ENCODE measurements at places on chromosomes 6 and 20. TPM values are rescaled to one million over a fixed set of nuclear protein-coding genes. Genes with fewer than 3 reads are reported as not detected.

- peaks cover 9% of the 10 kb centered on the region for H3K27me3 ChIP-seq
- no peak overlapping the region for H3K4me3 ChIP-seq
- peaks cover 14% of the 10 kb centered on the region for H3K4me1 ChIP-seq
- DNase-seq, result no peak
- H3K36me3 ChIP-seq, result no peaks in the 10 kb centered on the region
Observed at GRCh38 chr6:14310960-14311359, 193.4 kb downstream of the CD83 start.

- H3K36me3 ChIP-seq, result no peaks in the 10 kb centered on the region
- no peaks in the 10 kb centered on the region for H3K27me3 ChIP-seq
- DNase-seq, result no peak
- H3K4me3 ChIP-seq, result no peak overlapping the region
Observed at GRCh38 chr20:40232756-40233155, 456.3 kb downstream of the MAFB start.

- H3K4me1 ChIP-seq, result no peaks in the 10 kb centered on the region
- H3K27me3 ChIP-seq, result peaks cover 19% of the 10 kb centered on the region
- no peak overlapping the region for H3K27ac ChIP-seq
- H3K36me3 ChIP-seq, result no peaks in the 10 kb centered on the region
Observed at GRCh38 chr20:23869520-23869919, 10.0 kb downstream of the CST5 start.

DNA sequence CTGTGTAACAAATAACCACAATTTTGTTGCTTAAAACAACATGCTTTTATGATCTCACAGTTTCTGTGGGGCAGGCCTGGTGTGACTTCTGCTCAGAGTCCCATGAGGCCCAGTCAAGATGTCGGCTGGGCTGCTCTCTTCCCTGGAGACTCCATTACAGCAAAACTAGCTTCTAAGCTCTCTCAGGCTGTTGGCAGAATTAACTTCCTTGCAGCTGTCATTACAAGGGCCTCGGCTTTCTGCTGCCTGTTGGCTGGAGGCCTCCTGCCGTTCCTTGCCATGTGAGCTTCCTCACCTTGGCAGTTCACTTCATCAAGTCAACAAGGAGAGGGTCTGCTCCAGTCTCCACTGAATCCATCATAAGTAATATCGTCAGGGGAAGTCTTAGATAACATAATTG lies 659.2 kb downstream of the PRKN start:
- H3K4me1 ChIP-seq, result no peaks in the 10 kb centered on the region
- H3K4me3 ChIP-seq, result no peak overlapping the region
- DNase-seq, result no peak
- H3K27ac ChIP-seq, result no peak overlapping the region
- H3K27me3 ChIP-seq, result no peaks in the 10 kb centered on the region
- H3K36me3 ChIP-seq, result no peaks in the 10 kb centered on the region

DNA sequence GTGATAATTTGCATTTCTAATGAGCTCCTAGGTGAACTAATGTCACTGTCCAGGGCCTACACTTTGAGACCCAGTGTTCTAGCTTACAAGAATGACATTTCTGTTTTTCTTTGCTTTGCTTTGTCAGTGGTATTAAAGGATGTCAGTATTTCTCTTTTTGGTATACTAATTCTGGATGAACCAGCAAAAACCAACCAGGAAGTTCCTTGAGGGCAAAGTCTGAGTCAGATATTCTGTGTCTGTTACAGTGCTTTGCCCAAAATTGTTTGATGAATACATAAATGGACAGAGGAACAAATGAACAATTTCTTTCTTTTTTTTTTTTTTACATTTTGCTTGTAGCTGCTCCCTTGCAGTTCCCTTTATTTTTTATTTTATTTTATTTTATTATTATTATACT lies 15.4 kb downstream of the COQ3 start:
- H3K27ac ChIP-seq, result no peak overlapping the region
- no peak for DNase-seq
- H3K36me3 ChIP-seq, result no peaks in the 10 kb centered on the region
- H3K27me3 ChIP-seq, result no peaks in the 10 kb centered on the region
- H3K4me1 ChIP-seq, result peaks cover 2% of the 10 kb centered on the region
- no peak overlapping the region for H3K4me3 ChIP-seq

GRCh38 chr6:27547157-27548075 lies 74.5 kb upstream of the ZNF184 start:
- peaks cover 32% of the 10 kb centered on the region for H3K4me1 ChIP-seq
- no peak overlapping the region for H3K27ac ChIP-seq
- H3K4me3 ChIP-seq, result peak overlapping the region; percentile 55
- peaks cover 13% of the 10 kb centered on the region for H3K36me3 ChIP-seq

DNA sequence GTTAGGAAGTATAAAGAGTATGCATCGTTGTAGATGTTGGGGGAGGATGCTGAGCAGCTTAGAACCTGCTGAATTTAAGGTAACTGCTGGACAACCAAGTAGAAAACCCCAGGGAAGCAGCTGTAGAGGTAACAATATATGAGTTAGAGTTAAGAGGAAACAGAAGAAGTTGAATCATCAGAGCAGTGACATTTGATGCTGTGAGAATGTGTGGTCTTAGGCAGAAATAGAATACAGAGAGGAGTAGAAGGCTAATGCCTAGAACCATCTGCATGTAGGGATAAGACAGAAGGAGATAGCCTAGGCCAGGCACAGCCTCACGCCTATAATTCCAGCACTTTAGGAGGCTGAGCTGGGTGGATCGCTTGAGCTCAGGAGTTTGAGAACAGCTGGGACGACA lies 22.6 kb upstream of the DYNLRB1 start:
- H3K27me3 ChIP-seq, result no peaks in the 10 kb centered on the region
- H3K27ac ChIP-seq, result no peak overlapping the region
- DNase-seq, result no peak
- H3K4me3 ChIP-seq, result no peak overlapping the region

DNA sequence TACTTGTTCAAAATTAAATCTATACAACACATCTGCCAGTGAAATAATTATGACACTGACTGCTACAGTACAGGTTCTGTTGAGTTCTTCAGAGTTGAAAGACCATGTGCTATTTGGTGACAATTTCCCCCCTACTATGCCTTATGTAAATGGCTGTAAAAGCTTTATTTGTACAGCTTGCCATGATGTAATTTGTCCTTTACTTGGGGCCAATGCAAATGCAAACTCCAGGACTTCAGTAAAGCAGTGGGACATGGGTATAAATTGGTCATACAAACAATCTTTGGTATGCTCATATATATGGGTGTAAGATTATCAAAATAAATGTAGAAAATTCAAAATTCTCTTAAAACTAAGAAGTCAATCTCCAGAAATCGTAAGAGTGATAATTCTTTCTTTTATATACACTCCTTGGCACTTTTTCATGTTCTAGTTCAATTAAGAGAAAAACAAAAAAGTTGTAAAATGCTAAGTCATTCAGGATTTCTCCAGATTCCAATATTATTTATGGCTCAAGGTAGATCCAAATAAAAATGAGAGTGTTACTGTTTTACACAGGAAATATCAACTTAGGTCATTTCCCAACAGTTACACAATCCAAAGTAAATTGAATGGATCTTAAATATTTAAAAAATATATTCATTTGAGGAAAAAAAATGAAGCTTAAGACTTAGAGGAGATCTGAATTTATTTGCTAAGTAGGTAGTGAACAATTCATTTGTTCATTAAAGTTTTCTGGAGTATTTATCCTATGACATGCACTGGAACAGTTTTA lies 1310.5 kb upstream of the CITED2 start:
- no peak for DNase-seq
- no peak overlapping the region for H3K4me3 ChIP-seq
- H3K36me3 ChIP-seq, result no peaks in the 10 kb centered on the region
- H3K27ac ChIP-seq, result no peak overlapping the region
- H3K27me3 ChIP-seq, result no peaks in the 10 kb centered on the region
- no peaks in the 10 kb centered on the region for H3K4me1 ChIP-seq

DNA sequence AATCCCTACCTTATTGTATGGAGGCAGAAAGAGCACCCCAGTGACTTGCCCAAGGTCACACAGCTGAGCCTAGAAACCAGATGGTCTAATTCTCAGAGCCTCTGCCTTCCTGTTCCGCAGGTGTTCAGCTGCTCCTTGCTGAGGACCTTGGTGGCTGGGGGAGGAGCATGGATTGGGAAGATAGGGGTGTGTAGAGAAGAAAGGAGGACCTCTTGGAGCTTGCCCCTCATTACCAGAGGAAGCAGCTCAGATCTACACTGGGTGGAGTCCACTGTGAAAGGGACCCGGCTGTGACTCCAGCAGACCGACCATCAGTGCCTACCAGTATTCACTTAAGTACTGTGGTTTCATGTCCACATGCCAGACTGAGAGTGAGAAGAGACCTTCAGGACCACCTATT lies 15.2 kb downstream of the FOXP4 start:
- H3K4me1 ChIP-seq, result peaks cover 29% of the 10 kb centered on the region
- no peak overlapping the region for H3K4me3 ChIP-seq
- DNase-seq, result no peak
- H3K27me3 ChIP-seq, result peaks cover 42% of the 10 kb centered on the region
- peaks cover 8% of the 10 kb centered on the region for H3K36me3 ChIP-seq

- DNase-seq, result no peak
- peaks cover 6% of the 10 kb centered on the region for H3K27me3 ChIP-seq
- no peak overlapping the region for H3K27ac ChIP-seq
- H3K36me3 ChIP-seq, result no peaks in the 10 kb centered on the region
Observed at GRCh38 chr20:58099291-58099935, 129.0 kb downstream of the ANKRD60 start.

- peaks cover 87% of the 10 kb centered on the region for H3K36me3 ChIP-seq
- peak overlapping the region; percentile 20 for H3K27ac ChIP-seq
Observed at GRCh38 chr20:53571555-53572286, 21.9 kb downstream of the ZNF217 start.

GRCh38 chr6:74050921-74051320 lies 354.9 kb downstream of the CD109 start:
- no peaks in the 10 kb centered on the region for H3K4me1 ChIP-seq
- no peak overlapping the region for H3K27ac ChIP-seq
- no peak overlapping the region for H3K4me3 ChIP-seq
- no peak for DNase-seq
- no peaks in the 10 kb centered on the region for H3K36me3 ChIP-seq

- H3K27ac ChIP-seq, result no peak overlapping the region
- peaks cover 3% of the 10 kb centered on the region for H3K36me3 ChIP-seq
- DNase-seq, result no peak
- peaks cover 42% of the 10 kb centered on the region for H3K4me1 ChIP-seq
Observed at GRCh38 chr6:137497721-137498463, 3.7 kb upstream of the OLIG3 start.

Gene POU3F2
- total RNA-seq, result not detected

Gene C20orf96
- 8.5 TPM for total RNA-seq

Gene PDYN
- total RNA-seq, result not detected

Gene FOXA2
- total RNA-seq, result not detected

Gene SIM1
- not detected for total RNA-seq

Gene OR2H2
- total RNA-seq, result not detected

Gene MYBL2
- total RNA-seq, result 129 TPM

Gene TSBP1
- not detected for total RNA-seq

Gene ENPP4
- total RNA-seq, result 4.9 TPM
